ENCODE measurements at places on chromosomes 1 and 21. TPM values are rescaled to one million over a fixed set of nuclear protein-coding genes. Genes with fewer than 3 reads are reported as not detected.

- DNase-seq, result no peak
These were observed 78.1 kb upstream of the PPP2R5A start for GRCh38 chr1:212207118-212207517.

DNA sequence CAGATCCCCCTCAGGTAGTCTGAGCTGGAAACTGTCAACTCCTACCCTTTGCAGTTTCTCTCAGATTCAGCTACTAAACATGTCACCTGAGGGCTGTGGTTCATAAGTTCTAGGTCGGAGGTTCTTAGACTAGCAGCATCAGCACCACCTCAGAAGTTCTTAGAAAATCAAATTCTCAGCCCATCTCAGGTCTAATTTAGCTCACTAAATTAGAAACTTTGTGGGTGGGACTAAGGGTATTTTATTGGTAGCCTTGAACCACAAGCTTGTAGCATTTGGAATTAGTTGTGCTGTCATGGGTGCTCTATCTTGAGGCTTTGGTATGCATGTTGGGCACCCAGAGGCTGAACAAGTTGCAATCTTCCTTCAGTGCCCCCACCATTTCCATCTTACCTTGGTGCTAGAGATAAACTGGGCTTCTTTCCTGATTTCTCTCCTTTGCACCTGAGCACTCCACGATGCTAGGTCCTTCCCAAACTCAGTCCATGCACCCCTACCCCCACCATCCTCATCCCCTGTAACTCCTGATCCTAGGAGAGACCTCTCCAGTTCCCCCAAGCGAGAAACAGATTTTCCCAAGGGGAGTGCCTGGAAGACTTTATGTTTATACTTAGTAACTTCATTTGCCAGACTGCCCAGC, 54.2 kb downstream of the S1PR1 start:
- peak; percentile 50 for DNase-seq

- no peak for DNase-seq
These were observed 63.2 kb downstream of the SYDE2 start for GRCh38 chr1:85137660-85138059.

Gene VSIG8
- total RNA-seq, result not detected

Gene LCE1B
- not detected for total RNA-seq

DNA sequence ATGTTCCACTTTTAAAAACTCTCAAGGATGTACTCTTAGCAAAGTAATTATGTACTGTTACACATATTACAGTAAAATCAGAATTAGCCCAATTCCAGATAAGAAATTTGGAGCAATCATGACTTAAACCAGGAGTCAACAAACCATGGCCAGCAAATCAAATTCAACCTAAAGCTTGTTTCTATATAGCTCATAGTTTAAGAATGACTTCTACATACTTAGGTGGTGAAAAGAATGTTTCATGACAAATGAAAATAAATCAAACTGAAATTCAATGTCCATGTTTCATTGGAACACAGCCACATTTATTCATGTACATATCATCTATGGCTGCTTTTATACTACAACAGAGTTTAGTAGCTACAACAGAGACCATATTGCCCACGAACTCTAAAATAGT, 35.1 kb downstream of the FRRS1 start:
- DNase-seq, result no peak

Gene KCNK1
- total RNA-seq, result not detected

- no peak for DNase-seq
These were observed 17.1 kb upstream of the OBSCN start for GRCh38 chr1:228190778-228191177.

DNA sequence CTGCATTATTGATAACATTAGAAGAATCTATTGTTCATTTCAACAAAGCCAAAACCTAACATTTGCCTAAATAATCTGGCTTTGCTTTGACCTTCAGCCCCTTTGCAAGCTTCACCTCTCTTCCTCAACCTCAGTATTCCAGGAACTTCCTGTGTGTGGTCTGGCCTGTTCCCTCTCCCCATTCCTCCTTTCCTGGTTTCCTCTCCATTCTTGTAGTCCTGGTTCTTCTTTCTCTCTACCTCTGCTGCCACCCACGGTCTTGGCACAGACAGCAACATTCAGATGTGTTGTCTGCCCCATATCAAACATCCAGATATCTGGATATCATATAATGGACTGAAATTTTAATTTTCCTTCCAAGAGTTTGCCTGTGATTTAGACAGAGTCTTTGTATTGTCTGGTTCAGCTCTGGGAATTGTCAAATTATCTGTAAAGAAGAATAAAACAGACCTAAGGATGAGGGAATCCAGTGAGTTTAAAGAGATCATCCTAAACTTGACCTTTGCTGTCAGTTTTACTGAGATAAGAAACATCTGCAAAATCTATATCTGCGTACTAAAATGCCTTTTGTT, 148.1 kb upstream of the KCTD3 start:
- DNase-seq, result no peak

- DNase-seq, result no peak
These were observed 343.1 kb upstream of the DUSP10 start for GRCh38 chr1:222084996-222085395.

- DNase-seq, result no peak
These were observed 53.5 kb upstream of the CTTNBP2NL start for GRCh38 chr1:112342558-112342957.

Gene HCN3
- 4.9 TPM for total RNA-seq

DNA sequence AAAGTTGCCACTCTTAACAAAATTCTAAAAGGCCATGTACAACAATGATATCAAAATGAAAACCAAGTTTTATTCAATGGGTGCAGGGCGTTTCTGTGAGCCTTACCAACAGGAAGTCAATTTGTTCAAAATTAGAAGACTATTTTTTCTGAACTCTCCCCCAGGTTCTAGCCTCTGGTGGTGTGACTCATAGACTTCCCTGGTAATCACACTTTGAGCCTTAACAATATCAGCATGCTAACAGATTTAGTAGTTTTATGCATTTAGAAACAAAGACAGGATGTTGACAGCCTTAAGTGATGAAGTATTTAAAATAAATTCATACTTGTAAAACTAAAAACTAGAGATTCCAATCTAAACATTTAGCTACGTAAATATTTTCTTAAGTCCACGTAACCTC, 88.4 kb downstream of the LRRC8C start:
- peak; percentile 45 for DNase-seq

- no peak for DNase-seq
These were observed 99.3 kb downstream of the CEP350 start for GRCh38 chr1:180053594-180054567.

DNA sequence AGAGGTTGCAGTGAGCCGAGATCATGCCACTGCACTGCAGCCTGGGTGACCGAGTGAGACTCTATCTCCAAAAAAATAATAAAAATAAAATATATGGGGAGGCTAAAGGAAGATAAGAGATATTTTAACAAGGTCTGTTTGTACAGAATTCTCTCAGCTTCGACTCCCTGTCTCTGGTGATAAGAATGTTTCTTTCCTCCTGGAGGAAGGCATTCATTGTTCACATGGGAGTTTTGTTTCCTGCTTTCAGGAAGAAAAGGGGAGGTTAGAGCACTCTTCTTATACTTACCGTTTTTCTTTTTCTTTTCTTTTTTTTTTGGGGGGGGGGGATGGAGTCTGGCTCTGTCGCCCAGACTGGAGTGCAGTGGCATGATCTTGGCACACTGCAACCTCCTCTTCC, 2.0 kb upstream of the NAXE start:
- no peak for DNase-seq

DNA sequence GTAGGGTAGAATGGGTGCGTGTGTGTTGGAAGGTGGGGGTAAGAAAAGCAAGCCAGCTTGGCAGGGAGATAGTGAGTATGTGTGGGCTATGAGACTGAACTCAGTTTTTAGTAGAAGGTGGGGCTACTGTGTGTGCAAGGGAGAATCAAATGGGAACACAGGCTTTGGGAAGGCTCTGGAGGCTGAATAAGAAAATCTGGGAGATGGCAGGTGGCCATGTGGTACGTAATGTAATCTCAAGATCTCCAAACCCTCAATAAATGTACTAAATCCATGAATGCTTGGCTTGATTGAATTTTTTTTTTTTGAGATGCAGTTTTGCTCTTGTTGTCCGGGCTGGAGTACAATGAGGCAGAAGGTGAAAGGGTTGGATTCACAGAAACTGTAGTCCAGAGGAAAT, 3.5 kb upstream of the ZSCAN20 start:
- no peak for DNase-seq

DNA sequence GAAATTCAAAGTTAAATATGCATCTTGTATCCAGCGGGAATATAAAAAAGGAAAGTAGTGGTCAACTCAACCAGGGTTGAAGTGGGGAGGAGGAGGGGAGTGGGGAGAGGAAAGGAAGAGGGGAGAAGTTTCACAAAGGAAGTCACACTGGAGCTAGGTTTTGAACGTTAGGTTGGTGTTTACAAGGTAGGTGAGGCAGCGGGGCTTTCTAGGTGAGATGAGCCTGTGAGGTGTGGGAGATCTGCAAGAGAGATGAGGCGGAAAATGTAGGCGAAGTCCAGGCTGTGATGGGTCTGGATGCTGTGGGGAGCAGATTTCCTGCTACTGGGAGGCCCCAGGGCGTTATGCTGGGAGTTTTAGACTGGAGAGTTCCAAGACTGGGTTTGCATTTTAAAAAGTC, 36.1 kb upstream of the IL20 start:
- DNase-seq, result peak; percentile 44

- no peak for DNase-seq
These were observed 53.9 kb upstream of the PTGFRN start for GRCh38 chr1:116855773-116856201.

Gene XPR1
- 17.7 TPM for total RNA-seq

DNA sequence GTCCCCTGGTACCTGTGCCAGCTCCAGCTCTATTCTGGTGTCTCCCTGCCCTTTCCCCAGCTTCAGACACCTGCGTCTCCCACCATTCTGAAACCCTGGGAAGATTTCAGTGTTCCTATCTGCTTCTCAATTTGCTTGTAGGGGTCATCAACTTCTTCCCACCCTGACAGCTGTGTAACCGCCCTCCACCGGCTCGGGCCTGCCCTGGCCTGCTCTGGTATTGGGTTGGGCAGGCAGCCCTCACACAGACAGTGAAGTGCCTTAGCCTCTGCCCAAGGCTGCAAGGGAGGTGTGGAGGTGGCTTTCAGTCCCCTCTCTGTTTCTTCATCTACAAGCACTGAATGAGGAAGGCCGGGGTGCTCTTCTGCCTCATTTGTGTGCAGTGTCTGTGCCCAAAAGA, 97.2 kb downstream of the LAMC2 start:
- DNase-seq, result no peak
